Germinal center (tissue), 1 donor: ENCODE measurements at places on chromosomes 7 and 10.

GRCh38 chr10:122656308-122656705 is 43.3 kb downstream of the C10orf120 start:
- no peak for DNase-seq

GRCh38 chr10:778626-779330 is 89.3 kb upstream of the DIP2C start:
- DNase-seq: no peak

DNA sequence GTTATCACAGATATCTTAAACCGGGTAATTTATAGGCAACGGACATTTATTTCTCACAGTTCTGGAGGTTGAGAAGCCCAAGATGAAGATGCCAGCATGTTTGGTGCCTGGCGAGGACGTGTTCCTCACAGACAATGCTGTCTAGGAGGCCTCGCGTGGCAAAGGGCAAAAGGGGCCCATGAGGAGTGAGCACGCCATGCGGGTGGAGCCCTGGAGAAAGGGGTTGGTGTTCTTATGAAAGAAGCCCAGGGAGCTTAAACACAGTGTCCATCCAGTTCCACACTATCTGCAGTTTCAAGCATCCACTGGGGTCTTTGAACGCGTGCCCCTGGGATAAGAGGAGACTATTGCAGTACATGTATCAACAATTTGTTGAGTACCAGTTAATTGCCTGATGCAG is 51.4 kb downstream of the CXCL12 start:
- no peak for DNase-seq

DNA sequence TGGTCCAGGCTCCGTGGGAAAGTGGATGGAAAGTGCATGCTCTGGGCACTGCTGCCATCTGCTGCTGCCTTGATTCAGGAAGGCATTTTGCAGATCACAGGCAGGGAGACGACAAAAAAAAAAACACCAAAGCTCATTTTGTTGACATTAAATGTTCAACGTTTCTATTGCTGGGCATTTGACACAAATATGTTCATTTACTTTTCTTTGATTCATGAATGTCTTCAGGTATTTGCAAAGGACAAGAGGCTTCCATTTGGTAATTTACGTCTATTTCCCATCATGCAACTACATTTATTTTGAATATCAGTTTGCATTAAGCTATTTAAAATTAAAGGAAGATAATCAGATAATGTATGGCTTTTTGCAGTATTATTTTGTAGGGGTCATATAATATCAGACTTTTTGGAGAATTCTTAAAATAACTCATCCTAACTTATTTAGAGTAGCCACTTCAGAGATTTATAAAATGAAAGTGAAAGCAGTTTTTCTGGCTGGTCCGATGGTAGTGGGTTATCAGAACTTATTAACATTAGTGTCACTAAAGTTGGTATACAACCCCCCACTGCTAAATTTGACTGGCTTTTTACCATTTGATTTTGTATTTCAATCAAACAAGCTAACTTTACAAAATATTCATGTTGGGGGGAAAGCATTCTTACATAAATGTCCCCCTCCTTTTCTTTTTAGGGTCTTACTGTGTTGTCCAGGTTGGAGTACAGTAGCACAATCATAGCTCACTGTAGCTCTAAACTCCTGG is 65.3 kb downstream of the PDIA4 start:
- DNase-seq: peak; percentile 47
